EH (cell line): ENCODE measurements at places on chromosomes 4 and X.

- DNase-seq, result peak; percentile 3
These were observed 895.1 kb downstream of the PCDH18 start for GRCh38 chr4:136637071-136637777.

DNA sequence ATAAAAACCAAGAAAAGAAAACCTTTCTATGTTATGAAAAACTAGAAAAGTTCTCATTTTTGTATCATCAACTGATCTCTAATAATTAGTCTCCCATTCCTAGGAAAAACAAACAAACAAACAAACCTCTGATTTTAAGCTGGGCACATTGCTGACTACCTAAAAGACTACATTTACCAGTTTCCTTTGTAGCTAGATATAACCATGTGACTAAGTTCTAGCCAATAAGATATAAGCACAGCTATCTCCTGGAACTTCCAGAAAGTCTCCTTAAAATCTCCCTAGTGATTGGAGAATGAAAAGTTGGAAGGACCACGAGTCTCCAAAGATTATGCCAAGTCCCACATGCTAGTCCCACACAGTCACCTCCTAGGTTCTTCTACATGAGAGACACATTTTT lies 108.9 kb downstream of the NR3C2 start:
- DNase-seq, result peak; percentile 0

DNA sequence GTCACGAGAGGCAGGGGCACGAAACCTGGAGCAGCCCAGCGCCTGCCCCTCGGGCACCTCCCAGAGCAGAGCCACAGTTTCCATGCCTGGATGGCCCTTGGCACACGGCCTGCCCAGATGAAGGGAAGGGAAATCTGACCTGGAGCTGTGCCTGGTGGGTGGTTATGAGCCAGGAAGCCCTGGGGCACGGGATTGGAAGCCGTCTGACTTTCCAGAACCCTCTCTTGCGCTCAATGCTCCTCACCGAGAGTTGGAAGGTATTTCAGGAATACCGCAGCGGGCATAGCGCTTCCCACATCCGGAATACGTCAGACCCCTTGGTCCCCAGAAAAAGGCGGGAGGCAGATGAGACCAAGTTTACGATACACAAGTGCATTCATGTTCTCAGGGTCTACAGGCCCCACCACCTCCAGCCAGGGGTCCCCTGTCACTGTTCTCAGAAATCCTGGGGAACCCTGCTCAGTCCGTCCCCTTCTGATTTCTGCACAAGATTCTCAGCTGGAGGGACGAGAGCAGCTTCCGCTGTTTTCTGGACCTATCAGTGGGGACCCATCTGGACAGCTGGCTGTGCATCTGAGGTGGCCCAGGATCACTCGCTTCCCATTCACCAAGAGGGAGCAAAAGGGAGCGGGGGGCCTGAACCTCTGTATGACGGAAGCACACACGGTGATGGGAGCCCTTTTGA lies 172.9 kb downstream of the AFAP1 start:
- no peak for DNase-seq

DNA sequence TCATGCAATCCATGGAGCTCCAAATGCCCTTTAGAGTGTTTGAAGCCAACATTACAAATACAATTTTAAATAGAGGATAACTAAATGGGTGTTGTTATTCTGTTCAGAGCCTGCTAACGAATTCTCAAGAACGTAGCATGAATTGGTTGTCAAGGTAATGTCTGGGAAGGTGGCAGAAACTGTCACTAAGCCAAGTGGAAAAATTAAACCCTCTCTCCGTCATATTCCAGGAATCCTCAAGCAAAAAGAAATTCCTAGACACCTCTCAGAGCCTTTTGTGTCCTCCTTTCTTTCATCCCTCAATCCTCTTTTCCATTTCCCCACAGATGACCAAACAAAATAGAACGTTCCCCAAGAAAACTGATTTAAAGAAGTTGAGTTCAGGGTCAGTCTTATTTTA lies 204.0 kb downstream of the MID1 start:
- DNase-seq, result no peak

DNA sequence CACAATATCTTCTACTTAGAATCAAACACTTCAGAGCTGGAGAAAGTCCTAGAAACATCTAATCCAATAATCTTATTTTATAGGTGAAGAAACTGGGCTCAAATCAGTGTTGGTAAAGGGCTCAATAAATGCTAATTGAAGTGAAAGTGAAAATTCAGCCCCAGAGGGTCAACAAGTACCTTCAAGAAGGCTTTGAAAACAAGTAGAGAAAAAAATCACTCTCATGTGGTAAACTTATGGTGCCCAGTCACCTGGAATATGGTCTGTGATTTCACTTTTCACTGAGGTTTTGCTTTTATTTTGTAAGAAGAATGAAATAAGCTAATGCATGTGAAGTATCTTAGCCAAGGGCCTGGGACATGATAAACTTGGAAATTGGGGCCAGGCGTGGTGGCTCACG lies 29.1 kb upstream of the EIF4E start:
- no peak for DNase-seq

GRCh38 chr4:184382189-184382846 lies 92.0 kb downstream of the IRF2 start:
- no peak for DNase-seq

DNA sequence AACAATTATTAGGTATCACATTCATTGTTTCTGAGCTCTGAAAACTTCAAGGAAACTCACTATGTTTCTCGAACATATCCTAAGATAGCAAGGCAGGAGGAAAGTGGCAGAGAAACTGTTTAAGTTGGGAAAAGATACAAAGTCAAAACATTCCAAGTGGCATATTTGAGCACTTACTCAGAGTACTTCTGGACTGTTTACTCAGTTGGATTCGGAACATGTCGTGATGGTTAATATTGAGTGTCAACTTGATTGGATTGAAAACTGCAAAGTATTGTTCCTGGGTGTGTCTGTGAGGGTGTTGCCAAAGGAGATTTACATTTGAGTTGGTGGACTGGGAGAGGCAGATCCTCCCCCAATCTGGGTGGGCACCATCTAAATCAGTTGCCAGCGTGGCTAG lies 298.3 kb downstream of the IL1RAPL2 start:
- no peak for DNase-seq

DNA sequence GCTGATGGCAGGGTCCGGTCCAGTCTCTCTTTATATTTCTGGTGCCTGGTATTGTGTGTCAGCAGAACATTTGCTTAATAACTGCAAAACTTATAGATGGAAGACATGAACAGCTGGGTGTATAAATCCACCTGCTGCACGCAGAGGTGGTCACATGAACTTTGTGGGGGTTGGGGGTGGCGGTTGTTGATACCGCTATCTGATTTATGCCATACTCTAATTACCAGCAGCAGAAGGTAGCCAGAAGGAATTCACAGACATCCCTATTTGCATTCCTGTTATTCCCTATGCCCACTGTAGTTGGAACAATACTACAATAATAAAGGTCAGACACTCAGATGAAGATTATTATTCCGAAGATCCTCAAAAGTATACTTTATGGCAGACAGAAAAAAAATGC lies 121.6 kb upstream of the PUDP start:
- DNase-seq, result no peak

GRCh38 chrX:966396-967070 lies 245.9 kb downstream of the CRLF2 start:
- no peak for DNase-seq

- no peak for DNase-seq
These were observed 620 bp downstream of the IL9R start for GRCh38 chrX:155998116-155998515.

DNA sequence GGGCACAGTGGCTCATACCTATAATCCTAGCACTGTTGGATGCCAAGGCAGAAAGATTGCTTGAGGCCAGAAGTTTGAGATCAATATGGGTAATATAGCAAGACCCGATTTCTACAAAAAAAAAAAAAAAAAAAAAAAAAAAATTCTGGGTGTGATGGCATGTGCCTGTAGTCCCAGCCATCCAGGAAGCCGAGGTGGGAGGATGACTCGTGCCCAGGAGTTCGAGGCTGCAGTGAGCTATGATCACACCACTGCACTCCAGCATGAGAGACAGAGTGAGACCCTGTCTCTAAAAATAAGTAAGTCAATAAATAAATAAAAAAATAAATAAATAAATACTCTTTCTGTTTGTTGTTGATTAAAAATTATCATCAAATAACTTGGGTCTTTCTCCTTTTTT lies 62.4 kb upstream of the BMPR1B start:
- peak; percentile 42 for DNase-seq

GRCh38 chrX:11954176-11954575 lies 184.1 kb upstream of the FRMPD4 start:
- DNase-seq, result no peak

DNA sequence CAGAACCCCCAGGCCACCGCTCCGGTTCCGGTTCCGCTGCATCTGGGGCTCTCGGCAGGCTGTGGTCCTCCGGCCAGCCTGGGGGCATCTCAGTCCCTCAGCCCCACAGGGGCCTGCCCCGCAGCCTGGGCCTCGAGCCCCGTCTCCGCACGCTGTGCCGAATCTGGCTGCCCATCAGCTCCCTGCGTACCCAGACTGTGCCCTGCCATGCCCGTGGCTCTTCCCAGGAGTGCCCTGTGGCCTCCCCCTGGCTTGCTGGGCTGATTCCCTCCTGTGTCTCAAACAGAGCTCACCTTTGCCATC lies 830 bp upstream of the MSANTD1 start:
- DNase-seq, result no peak

- DNase-seq, result no peak
These were observed 71.5 kb upstream of the MXD4 start for GRCh38 chr4:2333356-2333841.

- peak; percentile 57 for DNase-seq
These were observed 43.4 kb downstream of the SHROOM2 start for GRCh38 chrX:9829308-9830267.

GRCh38 chr4:70838666-70839588 lies 763 bp downstream of the GRSF1 start:
- peak; percentile 70 for DNase-seq

GRCh38 chr4:87405211-87405820 lies 14.3 kb upstream of the HSD17B11 start:
- DNase-seq, result no peak

- peak; percentile 15 for DNase-seq
These were observed 1.4 kb upstream of the RPS6KA3 start for GRCh38 chrX:20267931-20268701.

GRCh38 chrX:9785944-9786797 lies at the start of gene SHROOM2:
TSS of gene SHROOM2 (plus strand) at chrX:9786429. CDS start at chrX:9786546, 117 bp downstream.
- DNase-seq, result no peak

DNA sequence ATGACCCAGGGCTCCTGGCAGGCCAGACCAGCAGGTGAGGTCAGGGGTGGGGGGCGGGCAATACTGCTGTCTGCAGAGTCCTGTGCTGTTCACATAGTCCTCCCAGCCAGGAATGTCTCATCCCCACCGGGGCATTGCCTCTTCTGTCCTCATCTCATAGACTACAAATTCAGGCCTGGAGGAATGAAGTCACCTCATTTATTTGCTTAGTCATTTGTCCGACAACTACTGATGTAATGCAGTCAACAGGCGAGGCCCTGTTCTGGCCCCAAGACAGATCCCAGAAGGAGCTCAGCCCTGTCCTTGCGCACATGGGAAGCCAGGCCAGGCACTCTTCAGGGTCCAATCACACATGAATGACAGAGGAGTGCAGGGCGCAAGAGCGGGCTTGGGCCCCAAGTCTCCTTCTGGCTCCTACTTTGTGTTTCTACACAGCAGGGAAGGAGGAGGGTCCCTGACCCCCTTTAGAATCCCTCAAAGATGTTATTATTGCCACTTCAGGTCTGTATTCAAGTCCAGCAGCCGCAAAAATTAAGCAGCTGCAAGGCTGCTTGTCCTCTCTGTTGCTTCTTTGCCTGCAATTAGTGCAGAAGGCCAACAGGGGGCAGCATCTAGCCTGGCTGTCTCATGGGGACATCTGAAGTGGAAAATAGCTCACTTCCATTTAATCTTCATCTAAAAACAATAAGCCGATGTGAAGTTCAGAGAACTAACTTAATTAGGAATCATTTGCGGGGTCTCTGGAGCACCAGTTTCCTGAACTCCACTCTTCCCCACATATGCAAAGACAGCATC lies 15.2 kb upstream of the HMX1 start:
- no peak for DNase-seq

GRCh38 chrX:49901048-49901447 lies 21.3 kb upstream of the CLCN5 start:
- no peak for DNase-seq

DNA sequence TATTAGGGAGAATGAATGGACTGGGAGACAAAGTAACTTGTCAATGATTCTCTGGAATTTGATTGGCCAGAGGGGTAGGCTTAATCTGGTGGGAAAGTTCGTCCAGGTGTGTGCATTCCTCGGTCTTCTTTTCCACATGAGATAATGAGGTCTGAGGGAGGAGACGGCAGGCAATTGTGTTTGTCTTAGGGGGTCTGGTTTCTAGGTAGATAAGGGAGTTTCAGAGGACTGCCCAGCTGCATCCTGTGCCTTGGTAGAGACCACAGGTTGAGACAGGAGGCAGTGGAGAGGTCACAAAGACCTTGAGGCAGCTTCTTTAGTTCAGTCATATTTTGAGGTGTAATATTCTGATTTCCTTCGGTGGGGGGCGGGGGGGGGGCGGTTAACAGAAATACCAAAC lies 4.3 kb downstream of the MGST2 start:
- no peak for DNase-seq

DNA sequence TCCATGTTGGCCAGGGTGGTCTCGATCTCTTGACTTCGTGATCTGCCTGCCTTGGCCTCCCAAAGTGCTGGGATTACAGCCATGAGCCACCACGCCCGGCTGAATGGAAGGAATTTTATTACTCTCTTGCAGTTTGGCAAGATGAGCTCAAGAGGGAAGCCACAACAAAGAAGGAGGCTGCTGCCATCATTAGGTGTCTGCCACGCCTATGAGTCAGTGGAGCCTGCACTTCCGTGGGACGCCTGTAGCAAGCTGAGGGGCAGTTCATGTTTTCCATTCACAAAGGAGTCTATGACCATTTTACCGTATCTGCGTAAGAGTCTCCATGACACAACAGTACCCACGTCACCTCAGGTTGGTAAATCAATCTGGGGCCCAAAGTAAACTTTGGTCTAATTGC lies 51.2 kb upstream of the CHRNA9 start:
- DNase-seq, result peak; percentile 15

GRCh38 chr4:89196745-89197144 lies 85.4 kb downstream of the TIGD2 start:
- DNase-seq, result no peak

DNA sequence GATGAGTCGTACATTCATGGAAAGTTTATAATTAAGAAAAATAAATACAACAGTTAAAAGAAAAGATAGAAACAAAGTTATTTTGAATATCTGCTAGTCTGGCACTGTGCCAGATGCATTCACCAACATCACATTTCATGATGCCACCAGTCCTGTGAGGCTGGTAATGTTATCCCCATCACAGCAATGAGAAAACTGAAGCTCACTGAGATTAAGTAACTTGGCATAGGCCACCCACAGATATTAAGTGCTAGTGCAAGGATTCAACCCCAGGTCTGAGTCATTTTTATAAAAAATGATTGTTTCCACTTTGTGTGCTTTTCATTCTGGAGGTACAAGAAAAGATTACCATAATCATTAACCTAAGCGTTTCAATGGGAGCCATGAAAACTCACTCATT lies 65.0 kb upstream of the IL15 start:
- DNase-seq, result peak; percentile 66

GRCh38 chrX:84907324-84907968 lies 96.2 kb upstream of the APOOL start:
- DNase-seq, result peak; percentile 13

- DNase-seq, result no peak
These were observed 40.3 kb downstream of the AMMECR1 start for GRCh38 chrX:110277609-110278008.

- DNase-seq, result no peak
These were observed 152.5 kb upstream of the PJA1 start for GRCh38 chrX:69317721-69318120.
